ENCODE measurements at places on chromosomes 5 and 9.
A peak's percentile ranks its signal among the peaks of the same experiment; 100 is the strongest.

GRCh38 chr5:141486091-141486490, 1.3 kb downstream of the PCDHGC4 start:
- no peak for DNase-seq

DNA sequence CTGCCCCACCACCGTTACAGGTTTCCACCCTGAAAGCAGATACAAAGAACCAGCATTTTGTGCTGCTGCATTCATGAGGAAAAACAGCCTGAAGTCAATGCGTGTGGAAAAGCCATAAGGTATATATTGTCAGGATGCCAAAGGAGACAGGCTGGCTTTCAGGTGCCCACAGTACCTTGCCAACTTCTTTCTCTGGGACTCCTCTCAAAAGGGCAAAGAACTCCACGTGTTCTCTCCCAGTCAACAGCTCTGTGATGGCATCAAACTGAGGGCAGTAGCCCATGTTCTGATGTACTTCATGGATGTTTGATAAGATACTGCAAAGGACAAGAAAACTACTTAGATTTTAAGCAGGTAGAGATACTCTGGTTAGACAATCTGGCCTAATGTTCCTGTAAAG, 24.3 kb downstream of the NIPSNAP3B start:
- no peak for DNase-seq

DNA sequence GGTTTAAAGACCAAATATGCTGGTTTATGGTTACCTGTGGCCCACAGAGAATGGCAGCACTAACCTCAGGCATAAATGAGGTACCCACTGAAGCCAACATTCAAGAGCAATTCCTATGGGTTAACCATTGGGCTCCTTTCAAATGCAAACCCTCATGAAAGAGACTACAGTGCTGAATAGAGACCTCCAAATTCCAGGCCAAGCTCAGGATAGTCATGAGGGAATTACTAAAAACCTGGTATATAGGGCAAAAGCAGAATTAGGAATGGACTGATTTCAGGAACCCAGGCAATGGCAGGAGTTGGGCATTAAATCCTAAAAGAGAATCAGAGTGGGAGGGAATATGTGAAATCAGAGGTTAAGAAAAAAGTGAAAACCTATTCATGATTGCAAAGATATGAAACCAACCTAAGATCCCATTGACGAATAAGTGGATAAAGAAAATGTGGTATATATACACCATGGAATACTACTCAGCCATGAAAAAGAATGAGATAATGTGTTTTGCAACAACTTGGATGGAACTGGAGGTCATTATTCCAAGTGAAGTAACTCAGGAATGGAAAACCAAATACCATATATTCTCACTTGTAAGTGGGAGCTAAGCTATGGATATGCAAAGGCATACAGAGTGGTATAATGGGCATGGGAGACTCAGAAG, 51.6 kb downstream of the PDCD1LG2 start:
- no peak for DNase-seq

DNA sequence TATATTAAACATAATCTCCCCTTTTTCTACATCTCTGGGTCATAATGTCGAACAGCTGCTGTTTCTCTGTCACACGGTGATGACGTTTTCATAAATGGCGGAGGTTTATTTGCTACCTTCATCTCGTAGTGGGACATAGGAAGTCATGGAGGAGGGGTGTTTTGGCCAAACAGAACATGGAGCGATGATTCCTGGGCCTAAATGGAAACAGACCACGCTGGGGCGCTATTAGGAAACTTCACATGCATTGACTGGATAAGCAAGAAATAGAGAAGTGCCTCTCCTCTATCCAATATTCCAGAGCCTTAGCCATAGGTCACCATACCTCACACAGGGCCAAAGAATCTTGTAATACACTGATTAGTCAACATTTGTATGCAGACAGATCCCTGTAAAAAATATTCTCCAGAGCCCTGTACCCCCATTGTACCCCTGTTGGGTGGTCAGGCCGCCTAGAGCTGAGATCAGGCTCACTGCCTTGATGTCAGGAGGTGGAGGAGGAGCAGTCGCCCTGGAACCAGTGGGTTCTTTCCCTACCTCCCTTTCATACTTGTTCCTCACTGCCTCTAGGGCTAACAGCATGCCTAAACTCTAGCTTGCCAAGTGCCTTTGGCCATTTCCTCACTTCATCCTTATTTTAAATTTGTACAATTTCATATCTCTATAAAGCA, 77.8 kb upstream of the SPIN1 start:
- DNase-seq, result peak; percentile 61

- DNase-seq, result no peak
These were observed 150.9 kb downstream of the C9orf50 start for GRCh38 chr9:129469988-129470316.

Measured in cardiac septum (tissue), 1 donor.